ENCODE measurements at places on chromosomes 3 and 15. TPM values are rescaled to one million over a fixed set of nuclear protein-coding genes. Genes with fewer than 3 reads are reported as not detected.

- no peak for DNase-seq
Observed at GRCh38 chr3:47065058-47065457, 85.6 kb downstream of the NBEAL2 start.

Gene CXCR6
- 0.45 TPM for polyA plus RNA-seq

DNA sequence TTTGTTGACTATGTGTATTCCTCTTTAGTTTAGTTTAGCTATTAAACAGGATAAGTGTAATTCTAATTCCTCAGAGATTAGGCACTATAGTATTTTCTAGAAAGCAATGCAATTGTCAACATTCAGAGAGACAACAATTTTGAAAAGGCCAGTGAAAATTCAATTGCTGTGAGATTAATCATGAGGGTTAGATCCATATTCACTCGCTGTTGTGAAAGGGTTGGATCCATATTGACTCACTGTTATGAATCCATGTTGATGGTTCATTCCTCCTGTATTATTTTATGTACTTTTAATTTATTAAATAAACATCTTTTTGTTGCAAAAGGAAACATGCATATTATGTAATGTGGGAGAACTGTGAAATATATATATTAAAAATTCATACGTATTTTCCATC is 641 bp downstream of the TRAT1 start:
- no peak for DNase-seq

Gene LRTM1
- polyA plus RNA-seq: not detected

DNA sequence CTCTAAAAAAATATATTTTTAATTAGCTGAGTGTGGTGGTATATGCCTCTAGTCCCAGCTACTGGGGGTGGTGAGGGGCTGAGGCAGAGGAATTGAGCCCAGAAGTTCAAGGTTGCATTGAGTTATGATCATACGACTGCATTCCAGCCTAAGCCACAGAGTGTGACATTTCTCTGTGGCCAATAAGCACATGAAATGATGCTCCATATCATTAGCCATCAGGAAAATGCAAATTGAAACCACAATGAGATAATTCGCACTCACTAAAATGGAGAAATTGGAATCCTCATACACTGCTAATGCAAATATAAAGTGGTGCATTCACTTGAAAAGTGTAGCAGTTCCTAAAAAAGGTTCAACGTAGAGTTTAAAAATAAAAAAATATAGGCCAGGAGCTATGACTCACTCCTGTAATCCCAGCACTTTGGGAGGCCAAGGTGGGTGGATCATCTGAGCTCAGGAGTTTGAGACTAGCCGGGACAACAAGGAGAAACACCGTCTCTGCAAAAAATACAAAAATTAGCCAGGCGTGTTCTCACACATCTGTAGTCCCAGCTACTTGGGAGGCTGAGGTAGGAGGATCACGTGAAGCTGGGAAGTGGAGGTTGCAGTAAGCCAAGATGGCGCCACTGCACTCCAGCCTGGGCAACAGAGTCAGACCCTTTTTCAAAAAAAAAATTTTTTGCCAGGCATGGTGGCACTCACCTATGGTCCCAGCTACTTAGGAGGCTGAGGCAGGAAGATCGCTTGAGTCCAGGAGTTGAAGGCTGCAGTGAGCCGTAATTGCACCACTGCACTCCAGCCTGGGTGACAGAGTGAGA is 35.2 kb downstream of the IFT122 start:
- no peak for DNase-seq

- DNase-seq: no peak
Observed at GRCh38 chr3:332701-333100, 136.1 kb downstream of the CHL1 start.

- DNase-seq: no peak
Observed at GRCh38 chr3:37625690-37626360, 235.9 kb upstream of the CTDSPL start.

- no peak for DNase-seq
Observed at GRCh38 chr3:18813300-18813699, 335.0 kb upstream of the KCNH8 start.

Gene CYP8B1
- not detected for polyA plus RNA-seq

GRCh38 chr3:40597441-40597840 is 72.7 kb downstream of the ZNF621 start:
- DNase-seq: no peak

Gene GOLGA8T
- polyA plus RNA-seq: 0.04 TPM

DNA sequence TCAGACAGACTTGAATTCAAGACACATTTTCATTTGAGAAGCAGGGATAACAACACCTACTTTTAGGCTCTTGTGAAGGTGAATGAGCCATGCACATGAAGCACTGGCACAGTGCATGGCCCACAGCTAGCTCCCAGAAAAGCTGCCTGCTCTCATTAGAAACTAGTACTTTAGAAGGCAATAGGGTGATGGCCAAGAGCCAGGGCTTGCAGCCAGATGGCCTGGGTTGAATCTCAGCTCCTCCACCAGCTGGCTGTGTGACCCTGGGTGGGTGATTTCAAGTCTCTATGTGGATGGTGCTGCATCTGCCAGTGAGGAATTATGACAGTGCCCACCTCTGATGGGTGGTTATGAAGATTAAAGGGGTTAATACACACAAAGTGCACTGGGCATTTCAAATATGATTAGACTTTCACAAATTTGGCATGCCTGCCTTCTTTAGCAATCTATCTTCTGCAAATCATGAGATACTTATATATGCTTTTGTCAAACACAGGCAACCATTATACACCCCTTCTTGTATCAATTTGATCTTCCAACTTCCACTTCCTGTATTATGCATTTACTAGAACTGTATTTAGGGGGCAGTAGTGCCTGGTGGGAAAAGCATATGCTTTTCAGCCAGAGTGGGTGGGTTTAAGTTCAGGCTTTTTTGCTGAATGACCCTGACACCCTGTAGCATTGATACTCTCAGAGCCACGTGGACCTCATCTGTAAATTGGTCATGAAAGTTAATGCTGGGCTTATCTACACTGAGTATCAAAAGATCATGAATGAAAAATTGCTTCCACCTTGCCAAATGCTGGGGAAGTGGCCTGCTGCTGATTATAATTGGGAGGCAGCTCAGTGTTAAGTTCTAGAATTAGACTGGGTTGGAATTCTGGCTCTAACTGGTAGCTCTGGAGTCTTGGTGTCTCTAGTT is 34.7 kb upstream of the RBP1 start:
- DNase-seq: no peak

Gene TAGLN3
- 1.4 TPM for polyA plus RNA-seq

DNA sequence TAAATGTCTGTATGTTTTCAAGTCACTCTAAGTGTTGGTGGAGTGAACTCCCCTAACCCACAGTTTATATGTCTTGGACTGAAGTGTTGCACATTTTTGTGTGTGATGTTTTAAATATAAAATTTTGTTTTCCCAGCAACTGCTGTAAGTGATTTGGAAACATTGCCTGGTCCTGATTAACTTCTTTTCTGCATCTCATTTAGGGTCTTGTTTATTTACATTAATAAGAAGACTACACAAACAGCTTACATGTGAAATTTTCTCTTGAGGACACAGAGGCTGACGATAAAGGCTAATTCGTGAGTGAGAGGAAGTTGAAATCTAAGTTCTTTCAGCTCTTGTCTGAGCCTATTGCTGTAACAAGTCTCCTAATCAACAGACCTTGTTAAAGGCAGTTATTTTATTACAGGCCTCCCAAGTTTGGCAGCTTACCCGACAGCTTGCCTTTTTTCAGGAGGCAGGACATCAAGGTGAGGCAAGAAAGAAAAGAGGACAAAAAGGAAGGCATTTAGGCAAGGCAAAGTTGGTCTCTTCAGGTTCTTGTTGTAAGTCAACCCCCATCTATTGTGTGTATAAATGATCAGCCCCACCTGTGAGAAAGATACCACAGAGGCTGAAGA is 177.7 kb upstream of the NR2E3 start:
- DNase-seq: no peak

DNA sequence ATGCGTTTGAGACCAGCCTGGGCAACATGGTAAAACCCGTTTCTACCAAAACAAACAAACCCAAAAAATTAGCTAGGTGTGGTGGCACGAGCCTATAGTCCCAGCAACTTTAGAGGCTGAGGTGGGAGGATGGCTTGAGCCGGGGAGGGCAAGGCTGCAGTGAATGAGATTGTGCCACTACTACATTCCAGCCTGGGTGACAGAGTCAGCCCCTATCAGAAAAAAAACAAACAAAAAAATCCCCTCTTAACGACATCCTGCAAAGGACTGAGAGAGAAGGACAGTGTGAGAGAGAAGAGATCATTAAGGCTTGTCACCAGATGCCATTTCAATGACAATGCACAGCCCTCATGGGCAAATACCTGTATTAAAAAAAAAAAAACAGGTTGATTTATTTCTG is 266.7 kb upstream of the ATP10A start:
- DNase-seq: no peak

- no peak for DNase-seq
Observed at GRCh38 chr15:40266828-40267304, 16.0 kb downstream of the ANKRD63 start.

Gene TOPAZ1
- polyA plus RNA-seq: not detected

GRCh38 chr15:38196076-38196475 is 56.6 kb upstream of the SPRED1 start:
- no peak for DNase-seq

GRCh38 chr3:155372281-155372680 is 78.8 kb upstream of the STRIT1 start:
- DNase-seq: no peak

DNA sequence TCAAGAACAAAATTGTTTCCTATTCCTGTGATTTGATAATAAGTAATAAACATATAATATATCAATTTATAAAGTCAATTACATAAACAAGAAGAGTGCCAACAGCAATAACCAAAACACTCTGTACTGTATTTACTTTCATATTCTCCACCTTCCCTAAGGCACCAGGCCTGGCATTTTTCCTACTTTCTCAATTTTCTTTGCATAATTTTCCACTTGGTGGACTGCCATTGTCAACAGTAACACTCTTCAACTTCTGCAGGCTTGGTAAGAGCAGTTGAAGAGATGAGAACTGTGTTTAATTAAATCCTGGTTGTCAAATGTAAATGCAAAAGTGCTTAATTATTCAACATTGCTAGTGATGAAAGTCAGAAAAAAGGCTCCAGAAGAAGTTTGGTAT is 229.8 kb upstream of the PLSCR5 start:
- DNase-seq: no peak

Gene CD200
- polyA plus RNA-seq: not detected

GRCh38 chr3:176724394-176724759 is 472.9 kb downstream of the TBL1XR1 start:
- no peak for DNase-seq

- no peak for DNase-seq
Observed at GRCh38 chr3:33940149-33940548, 141.7 kb downstream of the PDCD6IP start.

Gene ENTPD3
- polyA plus RNA-seq: 0.40 TPM

Gene ZNF385D
- not detected for polyA plus RNA-seq

GRCh38 chr3:195421400-195421799 is 21.4 kb downstream of the ACAP2 start:
- no peak for DNase-seq

DNA sequence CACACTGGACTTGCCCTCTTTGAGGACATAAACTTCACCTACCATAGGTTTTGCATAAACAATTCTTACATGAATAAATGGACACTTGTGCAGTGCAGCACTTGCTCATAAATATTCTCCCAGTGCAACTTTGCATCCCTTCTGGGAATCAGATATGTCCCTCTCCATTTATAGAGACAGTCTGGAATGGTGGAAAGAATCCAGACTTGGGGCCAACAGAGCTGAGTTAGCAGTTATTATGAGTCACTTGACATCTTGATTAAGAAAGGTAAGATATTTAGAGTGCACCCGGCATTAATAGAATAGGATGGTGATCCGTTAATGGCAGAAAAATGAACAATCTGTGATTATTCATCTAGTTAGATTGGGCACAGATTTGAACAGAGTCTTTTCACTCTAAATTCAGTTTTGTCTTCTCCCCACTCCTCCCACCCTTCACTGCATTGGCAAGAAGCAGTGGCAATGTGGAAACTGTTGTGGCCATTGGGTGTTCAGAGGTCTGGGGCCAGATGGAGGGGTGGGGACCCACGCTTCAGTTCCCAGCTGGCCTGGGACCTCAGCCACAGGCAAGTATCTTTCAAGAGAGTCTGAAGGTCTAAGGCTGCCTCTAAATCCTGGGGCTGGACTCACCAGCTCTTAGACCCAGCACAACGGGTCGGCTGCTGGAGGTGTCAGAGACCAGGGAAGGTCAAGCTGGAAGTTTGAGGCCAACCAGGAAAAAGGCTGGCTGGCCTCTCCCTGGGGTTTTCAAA is 58.9 kb upstream of the KY start:
- no peak for DNase-seq

Gene UROC1
- not detected for polyA plus RNA-seq

All from small intestine (tissue), 16 donors.